NCI-H2171 treated with DMSO at 0.1 percent for 48 hours (cell line): ENCODE measurements at places on chromosomes 2 and 18.

DNA sequence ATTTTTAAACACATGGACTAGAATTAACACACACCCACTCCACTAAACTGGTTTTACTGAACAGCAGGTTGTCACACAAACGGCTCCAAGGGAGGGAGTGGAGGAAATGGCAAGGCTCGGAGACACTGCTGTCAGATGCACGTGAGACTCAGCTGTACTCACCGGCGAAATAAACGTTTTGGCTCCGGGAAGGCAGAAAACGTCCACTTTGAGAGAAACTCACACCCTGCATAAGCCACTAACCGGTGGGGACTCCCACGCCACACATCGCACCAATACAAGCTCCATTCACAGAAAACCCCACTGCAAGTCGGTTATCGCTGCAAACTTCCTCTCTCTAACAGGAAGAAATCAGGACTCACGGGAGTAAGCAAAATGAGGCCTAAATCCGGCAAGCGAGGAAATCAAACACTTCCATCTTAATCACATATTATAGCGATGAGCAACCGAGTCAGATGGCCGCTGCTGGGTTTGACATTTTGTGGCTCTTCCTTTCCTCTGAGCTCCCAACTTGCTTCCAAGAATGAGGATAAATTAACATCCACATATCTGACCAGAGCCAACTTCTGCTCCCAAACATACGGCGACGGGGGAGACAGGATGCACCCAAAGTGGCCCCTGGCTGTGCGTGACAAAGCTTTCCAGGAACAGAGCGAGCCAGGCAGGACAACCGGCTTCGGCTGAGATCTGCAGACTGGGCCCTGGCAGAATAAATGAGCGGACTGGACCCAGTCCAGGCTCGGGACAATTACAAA is 63.5 kb downstream of the HDAC4 start:
- DNase-seq: no peak

- no peak for DNase-seq
Observed at GRCh38 chr2:97985998-97986397, 9.8 kb downstream of the TMEM131 start.

- no peak for DNase-seq
Observed at GRCh38 chr2:2793514-2793913, 462.4 kb upstream of the MYT1L start.

DNA sequence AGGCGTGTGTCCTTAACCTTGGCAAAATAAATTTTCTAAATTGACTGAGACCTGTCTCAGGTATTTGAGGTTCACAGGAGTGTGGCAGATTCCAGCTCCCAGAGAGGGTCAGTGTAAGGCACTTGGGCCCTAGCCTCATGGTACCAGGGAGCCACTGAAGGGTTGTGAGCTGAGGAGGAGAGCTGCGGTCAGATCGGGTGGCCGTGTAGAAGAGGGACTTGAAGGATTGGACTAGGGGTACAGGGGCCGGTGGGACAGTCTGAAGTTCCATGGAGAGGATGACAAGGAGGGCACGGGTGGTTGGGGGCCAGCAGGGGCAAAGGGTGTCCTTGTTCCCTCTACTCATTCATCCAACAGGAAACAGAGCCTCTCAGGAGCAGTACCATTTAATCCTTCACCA is 327.0 kb upstream of the HS6ST1 start:
- DNase-seq: no peak

- no peak for DNase-seq
Observed at GRCh38 chr2:120773186-120773800, 37.6 kb downstream of the GLI2 start.

DNA sequence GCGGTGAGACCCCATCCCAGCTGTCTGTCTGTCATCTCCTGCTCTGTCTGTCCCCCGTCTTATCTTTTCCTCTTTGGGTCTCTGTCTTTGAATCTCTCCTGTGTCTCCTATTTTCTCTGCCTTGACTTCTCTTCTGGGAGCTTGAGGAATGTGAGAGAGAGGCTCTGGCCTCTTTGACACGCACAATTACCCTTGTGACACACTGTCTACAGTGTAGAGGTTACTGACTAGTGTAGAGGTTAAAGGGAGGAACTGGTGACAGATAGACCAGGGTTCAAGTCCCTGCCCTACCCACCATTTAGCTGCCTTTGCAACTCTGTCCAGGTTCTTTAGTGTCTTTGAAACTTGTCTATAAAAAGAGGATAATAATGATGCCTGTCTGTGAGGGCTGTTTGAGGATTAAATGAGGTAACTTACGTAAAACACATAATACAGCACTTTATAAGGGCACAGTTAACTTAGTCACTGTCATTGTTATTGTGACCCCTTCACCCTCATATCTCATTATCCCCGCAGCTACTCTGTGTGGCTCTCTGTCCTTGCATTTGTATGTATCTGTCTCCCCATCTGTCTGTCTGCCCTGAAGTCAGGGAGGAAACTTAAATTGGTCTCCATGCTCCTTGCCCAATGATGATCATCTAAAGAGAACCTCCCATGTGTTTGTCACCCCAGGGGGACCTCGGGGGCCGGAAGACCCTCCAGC is 19.9 kb downstream of the SEMA4F start:
- no peak for DNase-seq

GRCh38 chr2:184523732-184524131 is 74.6 kb upstream of the ZNF804A start:
- DNase-seq: no peak

DNA sequence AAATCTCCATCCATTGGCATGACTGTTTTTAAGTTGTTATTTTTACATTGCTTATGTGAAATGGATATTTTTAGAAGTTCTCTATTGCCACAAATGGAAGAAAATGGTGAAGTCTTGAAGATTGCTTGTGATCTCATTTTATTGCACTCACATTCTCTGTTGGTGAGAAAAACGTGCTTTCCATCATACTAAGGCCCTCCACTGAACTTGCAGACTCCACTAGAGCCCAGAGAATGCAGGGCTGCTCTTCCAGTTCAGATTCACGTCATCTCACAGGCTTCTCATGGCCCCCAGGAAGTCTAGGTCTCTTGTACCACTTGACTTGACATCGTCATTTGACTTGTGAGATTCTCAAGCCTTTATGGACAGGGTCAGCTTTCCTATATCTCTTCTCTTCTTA is 254.8 kb upstream of the COPS8 start:
- DNase-seq: no peak

DNA sequence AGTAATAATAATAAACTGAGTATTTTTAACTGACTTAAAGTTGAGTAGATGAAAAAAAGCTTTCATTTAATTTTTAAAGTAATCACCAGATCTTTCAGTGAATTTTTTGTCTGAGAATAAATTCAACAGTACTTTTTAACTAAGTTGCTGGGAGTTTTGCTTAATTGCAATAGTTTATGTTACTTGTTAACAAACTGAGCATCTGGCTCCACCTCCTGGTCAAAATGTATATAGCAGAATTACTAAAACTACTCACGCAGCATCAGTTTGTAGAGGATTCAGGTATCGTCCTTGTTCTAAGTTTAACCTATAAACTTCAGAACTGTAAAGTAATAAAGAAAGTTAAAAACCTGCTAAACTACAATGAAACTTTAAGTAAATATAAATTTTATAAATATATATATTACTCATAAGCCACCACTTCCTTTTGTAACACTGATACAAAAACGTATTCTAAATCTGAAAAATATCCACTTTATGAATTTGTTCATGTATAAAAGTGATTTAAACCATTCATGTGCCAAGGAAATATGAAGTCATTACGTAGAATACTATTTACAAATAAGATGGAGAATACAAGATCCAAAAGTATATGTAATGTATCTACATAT is 21.3 kb downstream of the NOL10 start:
- DNase-seq: peak; percentile 63
